T1000 (cell line): ENCODE measurements at places on chromosomes 7 and 10.

GRCh38 chr10:98908868-98909267 is 326.8 kb downstream of the HPSE2 start:
- no peak for DNase-seq

DNA sequence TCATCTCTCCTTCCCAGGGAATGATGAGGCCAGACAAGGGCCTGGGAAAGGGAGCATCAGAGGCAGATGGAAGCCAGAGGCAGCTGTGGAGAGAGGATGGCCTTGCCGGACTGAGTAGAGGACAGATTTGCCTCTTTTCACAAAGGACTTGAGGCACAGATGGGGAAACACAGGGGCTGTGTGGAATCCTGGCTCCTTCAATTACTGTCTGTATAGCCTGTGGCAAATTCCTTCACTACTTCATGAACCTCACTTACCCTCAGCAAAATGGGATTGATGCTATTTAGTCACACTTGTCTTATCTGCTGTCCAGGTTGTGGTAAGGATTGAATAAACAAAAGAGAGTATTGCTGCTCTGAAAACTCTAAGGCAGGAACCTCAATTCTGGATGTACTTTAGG is 40.3 kb downstream of the SLC25A28 start:
- DNase-seq = no peak

- DNase-seq = no peak
These were observed 82.0 kb downstream of the VWC2 start for GRCh38 chr7:49855281-49855980.

GRCh38 chr7:35241436-35241835 is 12.5 kb downstream of the TBX20 start:
- DNase-seq = no peak

- no peak for DNase-seq
These were observed 554.1 kb upstream of the FOXK1 start for GRCh38 chr7:4127909-4128560.
